ENCODE measurements at places on chromosomes 6 and 20.

GRCh38 chr6:30836431-30836866, 47.9 kb upstream of the DDR1 start:
- no peak for DNase-seq

DNA sequence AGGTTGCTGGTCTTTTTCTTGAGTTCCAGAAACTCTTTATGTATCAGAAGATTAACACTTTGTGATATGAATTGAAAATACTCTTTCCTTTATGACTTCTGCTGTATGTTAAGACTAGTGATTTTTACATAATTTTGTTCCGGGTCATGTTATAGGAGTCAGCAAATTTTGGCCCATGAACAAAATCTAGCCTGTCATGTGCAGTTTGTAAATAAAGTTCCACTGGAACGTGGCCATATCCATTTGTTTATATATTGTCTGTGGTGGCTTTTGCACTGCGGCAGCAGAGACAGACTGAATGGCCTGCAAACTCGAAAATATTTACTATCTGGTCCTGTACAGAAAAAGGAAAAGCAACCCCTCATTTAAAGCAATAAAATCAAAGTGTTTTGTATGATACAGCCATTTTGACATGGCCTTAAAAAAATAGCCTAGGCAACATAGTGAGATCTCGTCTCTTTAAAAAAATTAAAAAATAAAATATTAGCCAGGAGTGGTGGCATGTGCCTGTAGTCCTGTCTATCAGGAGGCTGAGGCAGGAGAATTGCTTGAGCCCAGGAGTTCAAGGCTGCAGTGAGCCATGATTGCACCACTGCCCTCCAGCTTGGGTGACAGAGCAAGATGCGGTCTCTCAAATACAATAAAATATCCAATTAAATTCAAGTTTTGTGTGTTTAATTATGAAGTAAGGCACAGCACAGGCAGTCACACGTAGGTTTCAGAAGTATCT, 36.9 kb downstream of the SNX9 start:
- no peak for DNase-seq

DNA sequence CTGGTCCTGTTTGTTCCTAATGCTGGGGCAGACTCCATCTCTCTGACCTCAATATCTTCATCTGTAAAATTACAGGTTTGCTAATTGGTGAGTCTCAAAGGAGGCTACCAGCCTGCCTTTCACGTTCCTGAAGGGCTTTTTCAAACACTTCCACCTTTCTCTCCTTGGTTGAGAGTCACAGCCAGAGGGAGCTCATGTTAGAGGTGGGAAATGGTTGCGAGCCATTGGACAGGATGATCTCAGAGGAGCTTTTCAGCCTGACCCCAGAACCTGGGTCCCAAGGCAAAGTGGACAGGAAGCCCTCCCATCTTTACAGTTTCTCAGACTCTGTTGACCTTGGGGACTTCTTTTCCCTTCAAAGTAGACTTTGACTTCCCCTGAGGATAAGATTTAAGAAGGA, 37.6 kb downstream of the NDUFAF5 start:
- DNase-seq: no peak

DNA sequence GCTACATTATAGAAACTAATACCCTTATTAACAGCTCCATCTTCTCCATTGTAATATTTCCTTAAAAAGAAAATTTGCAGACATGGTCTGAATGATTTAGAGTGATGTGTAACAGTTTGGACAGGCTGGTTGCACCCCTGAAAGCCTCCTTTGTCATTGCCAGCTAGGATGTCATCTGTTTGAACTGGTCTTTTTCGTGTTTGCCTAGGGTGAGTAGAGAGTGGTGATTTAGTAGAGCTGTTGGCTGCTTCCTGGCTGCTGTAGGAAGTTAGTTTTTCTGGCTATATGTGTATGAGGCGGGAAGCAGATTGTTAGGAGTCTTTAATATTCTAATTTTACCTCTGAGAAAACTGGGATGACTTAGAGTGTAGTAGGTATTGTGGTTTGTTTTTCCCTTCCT, 101.1 kb downstream of the ZFAND3 start:
- DNase-seq: no peak

DNA sequence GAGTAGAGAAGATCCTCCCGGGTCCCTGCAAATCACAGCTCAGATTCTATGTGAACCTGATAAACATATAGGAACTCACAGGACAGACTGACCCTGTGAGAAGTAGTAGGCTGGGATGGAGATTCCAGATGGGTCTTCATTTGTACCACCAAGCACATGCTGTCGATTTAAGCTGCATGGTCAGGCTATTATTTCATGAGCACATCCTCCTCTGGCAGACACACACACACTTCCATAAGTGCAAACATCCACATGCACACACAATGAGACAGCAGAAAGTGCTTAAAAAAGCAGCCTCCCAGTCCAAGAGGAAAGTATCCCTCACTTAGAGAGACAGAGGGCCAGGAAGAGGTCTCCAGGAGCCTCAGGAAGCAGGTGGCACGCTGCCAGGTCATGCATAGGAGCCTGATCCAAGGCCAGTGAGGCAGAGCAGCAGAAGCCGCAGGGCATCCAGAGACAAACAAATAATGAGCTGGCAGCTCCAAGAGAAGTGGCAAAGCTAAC, 131.8 kb downstream of the UNC5CL start:
- no peak for DNase-seq

DNA sequence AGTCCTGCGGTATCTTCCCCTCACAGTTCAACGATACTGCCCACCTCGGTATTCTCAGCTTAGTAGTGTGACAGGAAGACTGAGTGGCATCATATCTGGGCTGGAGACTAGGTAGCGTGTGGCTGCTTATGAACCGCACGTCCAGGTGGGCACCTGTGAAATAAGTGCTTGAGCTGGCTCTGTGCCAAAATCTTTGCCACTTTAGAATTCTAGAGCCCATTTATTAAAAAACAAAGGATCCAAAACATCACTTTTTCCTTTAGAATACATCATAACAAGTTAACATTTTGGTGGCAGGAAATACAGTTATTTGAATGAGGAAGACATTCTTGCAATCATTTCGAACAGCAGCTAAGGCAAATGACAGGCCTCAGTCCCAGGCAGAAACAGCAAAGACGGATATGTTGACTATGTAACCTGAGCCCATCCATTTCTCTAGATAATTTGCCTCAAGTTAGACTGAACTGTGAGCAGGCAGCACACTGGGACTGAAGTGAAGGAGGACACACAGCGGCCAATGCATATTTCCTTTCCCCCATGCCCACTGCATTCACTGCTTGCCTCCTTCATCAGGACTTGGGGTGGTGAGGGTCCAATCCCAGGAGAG, 136.6 kb downstream of the GMDS start:
- DNase-seq: no peak

GRCh38 chr6:153735761-153736160, 303.3 kb upstream of the OPRM1 start:
- DNase-seq: no peak

GRCh38 chr6:44431118-44431725, 43.7 kb downstream of the CDC5L start:
- peak; percentile 1 for DNase-seq

All from activated naive CD8-positive, alpha-beta T cell treated with anti-CD3 and anti-CD28 coated beads, Interleukin-2, amount 50 U/mL, for 16 hours (primary cell).